ENCODE measurements at places on chromosomes 4 and X. TPM values are rescaled to one million over a fixed set of nuclear protein-coding genes. Genes with fewer than 3 reads are reported as not detected.

PCDH19 gene
- total RNA-seq, result 2.0 TPM

NAA10 gene
- 138 TPM for total RNA-seq

SLC49A3 gene
- total RNA-seq, result 8.5 TPM

CCDC120 gene
- total RNA-seq, result 1.6 TPM

PLXNB3 gene
- 11.0 TPM for total RNA-seq

REPS2 gene
- total RNA-seq, result 1.6 TPM

GLRA3 gene
- not detected for total RNA-seq

ENPEP gene
- total RNA-seq, result not detected

Measured in vein endothelial cell (primary cell).